ENCODE measurements at places on chromosomes 6 and 20.

- no peak for DNase-seq
Observed at GRCh38 chr20:10857352-10858070, 183.7 kb upstream of the JAG1 start.

DNA sequence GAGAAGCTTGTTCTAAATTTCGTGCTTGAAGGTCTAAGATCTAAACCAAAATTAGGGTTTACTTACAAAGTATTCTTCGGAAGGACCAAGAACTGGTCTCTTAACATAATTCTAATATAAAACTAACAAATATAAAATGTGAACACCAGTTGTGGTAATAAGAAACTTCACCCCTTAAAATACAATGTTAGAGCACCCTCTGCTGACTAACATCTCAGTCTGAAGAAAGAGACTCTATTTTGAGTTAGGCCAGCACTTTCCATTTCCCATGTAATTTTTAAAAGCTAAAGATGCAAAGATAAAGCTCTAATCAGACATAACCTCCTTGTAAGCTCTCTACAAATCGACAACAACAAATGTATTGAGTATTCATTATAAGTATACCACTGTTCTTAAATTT is 24.6 kb downstream of the ATG5 start:
- no peak for DNase-seq

GRCh38 chr6:168281826-168282225 is 37.8 kb downstream of the DACT2 start:
- no peak for DNase-seq

GRCh38 chr6:157614026-157614568 is 208.9 kb upstream of the SNX9 start:
- no peak for DNase-seq

DNA sequence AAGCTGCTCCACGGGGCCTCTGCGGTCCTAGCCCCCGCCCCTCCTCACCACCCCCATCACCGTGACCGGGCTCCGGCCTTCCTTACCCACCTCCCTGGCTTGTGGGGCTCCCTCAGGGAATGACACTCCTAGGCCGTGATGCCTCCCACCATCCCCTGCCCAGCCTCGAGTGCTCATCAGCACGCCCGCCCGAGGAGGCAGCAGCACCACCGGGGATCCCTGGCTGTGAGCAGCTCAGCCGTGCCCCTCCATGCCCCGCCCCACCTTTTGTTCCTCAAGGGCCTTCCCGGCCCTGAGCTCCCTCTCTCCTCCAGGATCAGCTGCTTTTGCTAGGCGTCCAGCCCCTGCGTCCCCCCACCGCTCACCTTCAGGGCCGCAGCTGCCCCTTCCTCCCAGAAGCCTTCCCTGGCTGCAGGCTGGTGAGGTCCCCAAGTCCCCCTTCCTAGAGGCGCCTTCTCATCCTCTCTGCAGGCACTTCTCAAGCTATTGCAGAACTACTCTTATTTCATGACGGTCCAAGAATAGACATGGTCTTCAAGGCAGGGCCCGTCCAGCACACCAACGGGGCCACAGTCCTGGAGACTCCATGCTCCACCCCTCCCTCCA is 3.0 kb downstream of the FNDC11 start:
- no peak for DNase-seq

- no peak for DNase-seq
Observed at GRCh38 chr6:100549406-100550167, 84.9 kb upstream of the SIM1 start.

DNA sequence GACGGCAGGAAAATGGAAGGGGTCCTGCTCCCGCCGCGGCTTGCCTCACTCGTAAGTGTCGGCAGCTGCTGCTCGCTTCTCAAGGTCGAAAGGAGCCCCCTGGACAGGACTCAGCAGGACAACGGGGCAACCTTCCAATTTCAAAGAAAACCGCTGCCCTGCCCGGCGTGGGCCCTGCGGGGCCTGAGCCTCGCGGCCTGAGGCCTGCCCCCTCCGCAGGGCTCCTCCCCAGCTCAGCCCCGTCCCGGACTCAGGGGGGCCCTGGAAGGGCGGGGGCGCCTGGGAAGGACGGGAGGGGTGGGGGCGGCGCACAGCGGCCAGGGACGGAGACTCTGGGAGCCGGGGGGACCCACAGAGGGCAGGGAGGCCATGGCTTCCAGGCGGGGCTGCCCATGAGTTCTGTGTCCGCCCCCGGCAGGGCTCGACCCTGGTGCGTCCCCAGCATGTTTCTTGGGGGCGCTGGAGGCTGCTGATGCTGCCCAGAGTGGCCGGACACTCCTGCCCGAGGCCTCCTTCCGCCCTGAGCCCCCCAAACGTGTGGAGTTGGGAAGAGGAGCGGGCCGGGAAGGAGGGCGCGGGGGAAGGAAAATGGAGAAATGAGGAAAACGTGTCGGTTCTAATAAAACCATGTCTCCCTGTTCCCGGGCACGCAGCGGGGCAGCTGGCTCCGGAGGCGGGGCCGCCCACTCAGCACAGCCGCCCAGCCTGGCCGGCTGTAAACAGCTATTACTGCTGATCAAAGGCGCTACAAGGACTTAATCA is 114.6 kb downstream of the DLL1 start:
- DNase-seq, result no peak

DNA sequence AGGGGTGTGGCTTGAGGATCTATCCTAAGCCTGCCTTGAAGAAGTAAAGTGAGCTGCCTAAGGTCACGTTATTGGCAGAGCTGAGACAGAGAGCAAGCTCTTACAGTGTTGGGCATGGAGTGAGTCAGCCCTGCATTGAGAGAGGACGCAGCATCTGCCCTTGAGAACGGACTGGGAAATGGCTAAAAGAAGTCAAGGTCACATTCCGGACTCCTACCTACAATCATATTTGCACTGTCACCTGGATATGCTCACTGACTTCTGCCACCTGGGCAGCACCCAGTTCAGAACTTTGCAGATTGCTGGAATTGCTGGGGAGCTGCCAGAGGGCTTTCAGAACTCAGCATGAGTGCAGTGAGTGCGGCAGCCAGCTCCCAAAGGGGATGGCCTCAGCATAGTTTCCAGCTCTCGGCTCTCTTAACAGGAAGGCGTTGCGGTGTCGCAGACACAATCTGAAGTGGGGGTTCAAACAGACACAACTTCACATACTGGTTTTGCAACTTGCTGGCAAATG is 199.3 kb upstream of the SGK1 start:
- DNase-seq, result no peak

- no peak for DNase-seq
Observed at GRCh38 chr6:38774929-38775707, 60.0 kb downstream of the DNAH8 start.

- DNase-seq, result no peak
Observed at GRCh38 chr6:4853349-4853748, 77.1 kb downstream of the CDYL start.

GRCh38 chr6:72703093-72703492 is 81.2 kb downstream of the KCNQ5 start:
- no peak for DNase-seq

DNA sequence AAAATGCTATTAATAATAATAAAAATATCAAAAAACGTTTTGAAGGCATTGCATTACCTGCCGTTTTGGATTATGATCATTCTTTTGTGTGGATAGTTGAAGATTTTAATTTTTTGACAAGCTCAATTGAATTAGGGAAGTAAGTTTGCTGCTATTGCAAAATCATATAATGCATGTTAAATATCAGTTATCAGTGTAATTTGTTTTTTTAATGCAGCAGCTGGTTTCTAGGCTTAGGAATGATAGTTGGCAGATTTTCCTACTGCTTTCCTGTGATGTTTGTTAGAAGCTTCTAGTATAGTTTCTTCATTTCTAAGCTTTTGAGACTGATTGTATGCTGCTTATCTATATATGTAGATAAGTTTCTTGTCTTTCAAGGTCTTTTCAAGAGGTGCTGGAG is 99.0 kb downstream of the JARID2 start:
- DNase-seq, result no peak

DNA sequence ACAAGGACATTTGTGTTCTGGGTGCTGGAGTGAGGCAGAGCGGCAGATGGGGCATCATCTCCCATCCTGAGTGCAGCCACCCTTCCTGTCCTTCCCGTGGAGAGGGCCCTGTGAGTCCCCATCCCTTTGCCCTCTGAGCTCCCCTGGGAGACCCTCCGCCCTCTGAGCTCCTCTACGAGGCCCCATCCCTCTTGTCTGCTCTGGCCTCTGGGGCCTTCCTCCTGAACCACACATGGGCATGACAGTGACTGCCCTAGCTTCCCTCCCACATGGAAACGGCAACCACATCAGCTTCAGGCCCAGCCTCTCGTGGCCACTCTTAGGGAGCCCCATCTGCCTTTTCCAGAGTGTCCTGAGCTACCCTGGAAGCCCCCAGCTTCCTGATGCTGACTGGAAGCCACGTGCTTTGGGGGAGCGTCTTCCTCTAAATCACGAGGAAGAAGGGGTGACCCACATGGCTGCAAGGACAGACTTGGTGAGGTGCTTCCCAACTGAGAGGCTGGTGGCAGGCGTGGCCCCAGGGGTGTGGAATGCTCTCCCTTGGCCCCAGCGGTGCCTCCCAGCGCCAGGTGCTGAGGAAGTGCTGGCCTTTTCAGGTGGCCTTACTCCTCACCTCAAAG is 52.6 kb downstream of the GINS1 start:
- no peak for DNase-seq

GRCh38 chr6:74853991-74854390 is 351.9 kb downstream of the COL12A1 start:
- DNase-seq, result no peak

DNA sequence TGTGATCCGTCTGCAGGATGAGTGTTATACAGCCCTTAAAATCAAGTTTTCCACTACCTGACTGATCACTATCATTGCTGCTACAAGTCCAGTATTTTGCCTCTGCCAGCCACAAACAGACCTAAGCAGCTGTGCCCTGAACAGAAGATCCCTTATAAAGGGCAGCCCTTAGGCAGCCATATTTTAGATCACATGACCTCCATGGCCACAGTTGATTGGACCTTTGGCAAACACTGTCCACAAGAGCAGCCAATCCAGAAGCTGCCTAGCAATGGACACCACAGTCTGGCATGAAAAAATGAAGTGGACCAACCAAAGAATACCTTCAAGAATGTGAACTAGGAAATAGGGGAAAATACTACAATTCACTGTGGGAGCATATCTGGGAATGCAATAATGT is 50.8 kb downstream of the MC3R start:
- DNase-seq, result no peak

- no peak for DNase-seq
Observed at GRCh38 chr6:163133691-163134090, 280.8 kb upstream of the QKI start.

- no peak for DNase-seq
Observed at GRCh38 chr6:129677620-129678325, 32.2 kb downstream of the ARHGAP18 start.

GRCh38 chr6:51495096-51495495 is 592.3 kb downstream of the PKHD1 start:
- no peak for DNase-seq

- DNase-seq, result no peak
Observed at GRCh38 chr20:4216142-4216735, 200.9 kb upstream of the RNF24 start.

DNA sequence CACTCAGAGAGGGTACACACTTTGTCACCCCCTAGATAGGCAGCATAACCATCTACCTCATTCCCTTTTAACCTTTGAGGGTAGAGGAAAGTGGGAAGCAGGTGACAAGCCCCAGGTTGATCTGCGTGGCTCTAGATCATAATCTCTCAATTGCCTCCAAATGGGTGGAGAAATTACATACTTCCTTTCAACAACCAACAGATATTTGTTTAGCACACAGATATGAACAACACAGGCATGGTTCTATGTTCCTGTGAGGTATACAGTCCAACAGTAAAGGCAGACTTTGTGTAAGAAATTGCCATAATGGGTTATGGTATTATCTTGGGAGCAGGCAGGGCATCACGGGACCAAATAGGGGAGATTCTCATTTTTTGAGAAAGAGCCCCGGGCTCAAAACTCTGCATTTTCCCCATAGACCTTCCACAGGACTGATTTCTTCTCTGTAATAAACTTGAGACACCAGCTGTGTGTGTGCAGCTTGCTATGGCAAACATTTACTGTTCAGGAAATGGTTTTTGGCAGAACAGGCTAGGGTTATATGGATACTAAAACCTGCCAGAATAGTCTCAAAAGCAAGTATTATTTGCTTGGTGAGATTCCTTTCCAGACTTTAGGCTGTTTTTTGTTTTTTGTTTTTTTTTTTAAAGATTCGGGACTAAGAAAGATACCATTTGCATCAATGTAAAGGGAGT is 126.2 kb downstream of the CD164 start:
- DNase-seq, result no peak

GRCh38 chr6:16776394-16777017 is 15.2 kb upstream of the ATXN1 start:
- no peak for DNase-seq

GRCh38 chr6:72425003-72425681 is 196.7 kb upstream of the KCNQ5 start:
- DNase-seq, result no peak

DNA sequence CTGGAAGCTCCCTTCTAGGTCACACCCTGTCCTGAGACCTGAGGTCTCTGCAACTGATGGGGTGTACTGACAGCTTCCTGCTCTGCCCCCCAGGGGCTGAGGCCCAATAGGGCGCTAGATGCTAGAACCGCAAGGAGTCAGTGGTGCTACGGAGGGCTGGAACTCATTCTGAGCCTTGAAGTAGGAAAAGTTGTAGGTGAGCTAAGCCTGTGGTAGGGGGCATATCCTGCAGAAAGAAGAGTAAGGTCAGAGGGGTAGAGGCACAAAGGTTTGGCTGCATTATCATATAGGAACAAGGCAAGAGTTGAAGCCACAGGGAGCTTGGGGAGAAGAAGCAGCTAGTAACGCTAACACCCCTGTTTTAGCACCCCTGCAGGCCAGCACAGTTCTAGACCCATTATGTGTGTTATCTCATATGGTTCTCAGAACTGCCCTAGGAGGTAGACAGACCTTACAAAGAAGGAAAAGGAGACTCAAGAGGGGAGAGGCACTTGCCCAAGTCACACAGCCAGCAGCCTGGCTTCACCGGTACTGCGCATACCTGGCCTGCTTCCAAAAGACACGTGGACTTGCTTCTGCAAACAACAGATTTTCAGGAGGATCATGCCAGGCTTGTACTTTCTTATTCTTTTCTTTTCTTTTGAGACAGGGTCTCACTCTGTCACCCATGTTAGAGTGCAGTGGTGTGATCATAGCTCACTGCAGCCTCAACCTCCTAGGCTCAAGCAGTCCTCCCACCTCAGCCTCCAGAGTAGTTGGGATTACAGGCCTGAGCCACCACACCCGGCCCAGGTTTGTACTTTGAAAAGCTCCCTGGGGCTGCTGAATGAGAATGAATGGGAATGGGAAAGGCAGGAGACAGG is 156.1 kb downstream of the MRPL14 start:
- no peak for DNase-seq

GRCh38 chr20:6075428-6076219 is 21.8 kb upstream of the LRRN4 start:
- DNase-seq, result no peak

DNA sequence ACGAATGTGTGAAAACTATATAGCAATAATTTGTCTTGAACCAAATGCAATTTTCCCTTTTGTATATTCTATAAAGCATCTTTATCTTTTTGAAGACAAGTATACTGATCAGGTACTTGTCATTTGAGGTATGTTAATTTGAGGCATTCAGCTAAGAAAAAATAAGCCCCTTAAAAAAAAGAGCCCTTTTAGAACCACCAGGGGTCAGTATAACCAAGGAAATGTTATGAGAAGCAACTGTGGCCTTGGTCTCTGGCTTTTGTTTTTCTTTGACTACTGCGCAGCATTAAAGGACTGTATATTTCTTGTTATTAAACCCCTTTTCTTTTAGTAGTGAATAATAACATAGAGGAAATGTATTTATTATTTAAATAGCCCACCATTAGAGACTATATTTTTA is 43.1 kb downstream of the CD109 start:
- no peak for DNase-seq

GRCh38 chr6:157023958-157024357 is 246.8 kb downstream of the ARID1B start:
- DNase-seq, result no peak

Measured in stimulated activated CD4-positive, alpha-beta T cell treated with anti-CD3 and anti-CD28 coated beads, TNF-alpha, amount 100 ng/mL, for 1 hour (primary cell).